Epithelial cell of umbilical artery (primary cell): ENCODE measurements at places on chromosomes 11 and 22. TPM values are rescaled to one million over a fixed set of nuclear protein-coding genes. Genes with fewer than 3 reads are reported as not detected.

Gene CDC45
- 35.1 and 55.8 TPM in 2 replicates for total RNA-seq

Gene HTR3B
- not detected in 2 replicates for total RNA-seq

Gene DSCAML1
- not detected in 2 replicates for total RNA-seq

Gene OR2D2
- total RNA-seq, result 0.15 and 0.32 TPM in 2 replicates

Gene CBY1
- total RNA-seq, result 23.7 and 24.5 TPM in 2 replicates
